ENCODE measurements at places on chromosomes 3 and 15. TPM values are rescaled to one million over a fixed set of nuclear protein-coding genes. Genes with fewer than 3 reads are reported as not detected.

DNA sequence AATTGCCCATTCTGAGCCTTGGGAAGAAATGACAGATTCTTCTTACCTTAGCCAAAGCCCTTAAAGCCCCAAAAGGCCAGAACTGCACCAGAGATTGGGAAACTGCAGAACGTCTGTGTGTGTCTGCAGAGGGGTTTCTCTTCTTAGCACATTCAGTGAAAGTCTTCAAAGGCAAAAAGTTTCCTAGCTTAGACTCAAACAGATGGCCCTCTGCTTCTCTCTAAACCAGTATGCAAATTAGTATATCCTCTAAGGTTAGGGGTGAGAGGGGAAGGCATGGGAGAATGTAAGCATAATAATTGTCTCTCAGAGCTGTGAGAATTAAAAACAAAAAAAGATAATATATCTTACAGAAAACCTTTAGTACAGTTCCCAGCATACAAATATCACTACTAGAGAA is 334.0 kb upstream of the MCTP2 start:
- DNase-seq, result no peak

Gene CHRM5
- not detected for total RNA-seq

DNA sequence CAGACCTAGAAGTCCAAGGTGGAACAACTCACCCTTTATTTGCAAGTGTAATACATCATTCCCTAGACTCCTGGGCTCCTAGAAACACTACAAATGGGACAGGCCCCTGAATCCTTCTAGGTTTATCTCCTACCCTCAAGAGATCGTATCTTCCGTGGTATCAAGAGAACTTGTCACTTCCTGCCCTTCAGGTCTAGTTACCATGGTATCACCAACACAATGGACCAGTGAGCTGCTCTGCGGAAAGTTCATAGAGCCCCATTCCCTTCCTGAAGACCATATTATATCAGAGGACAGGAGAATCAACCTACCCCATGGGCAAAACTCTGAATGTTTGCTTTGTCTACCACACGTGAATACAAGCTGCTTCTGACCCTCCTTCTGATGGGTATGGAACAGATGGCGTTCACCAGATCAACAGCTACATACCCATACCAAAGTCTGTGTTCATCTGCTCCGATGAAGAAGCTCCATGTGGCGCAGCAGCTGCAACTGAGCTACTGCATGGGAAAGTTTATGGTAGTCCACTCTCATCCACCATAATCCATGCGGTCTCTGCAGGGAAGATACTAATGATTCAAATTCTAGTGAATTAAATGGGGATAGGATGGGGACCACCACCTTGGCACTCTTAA is 84.6 kb upstream of the KLF13 start:
- DNase-seq, result no peak

GRCh38 chr15:37253877-37254276 is 153.5 kb upstream of the MEIS2 start:
- DNase-seq, result no peak

- no peak for DNase-seq
These were observed 2.9 kb downstream of the PHC3 start for GRCh38 chr3:170178651-170179050.

All from uterus (tissue), 4 donors.